ENCODE measurements at places on chromosomes 6 and 20.

DNA sequence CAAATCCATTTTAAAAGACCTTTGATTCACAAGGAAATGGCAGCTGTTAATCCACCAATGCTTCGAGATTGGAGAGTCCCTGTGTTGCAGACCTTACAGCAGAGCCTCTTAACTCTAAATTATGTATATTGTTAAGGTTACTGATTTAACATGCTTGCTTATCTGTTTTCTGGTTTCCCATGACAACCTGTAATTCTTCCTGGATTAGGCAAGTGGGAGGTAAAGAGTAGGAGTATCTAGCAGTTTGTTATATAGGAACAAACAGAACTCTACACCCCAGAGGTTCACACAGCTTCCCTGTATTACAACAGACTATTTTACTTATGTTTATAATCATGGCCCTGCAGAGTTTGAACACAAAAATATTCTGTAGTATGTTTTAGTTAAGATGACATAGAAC, 39.5 kb downstream of the NKX2-4 start:
- DNase-seq: no peak

DNA sequence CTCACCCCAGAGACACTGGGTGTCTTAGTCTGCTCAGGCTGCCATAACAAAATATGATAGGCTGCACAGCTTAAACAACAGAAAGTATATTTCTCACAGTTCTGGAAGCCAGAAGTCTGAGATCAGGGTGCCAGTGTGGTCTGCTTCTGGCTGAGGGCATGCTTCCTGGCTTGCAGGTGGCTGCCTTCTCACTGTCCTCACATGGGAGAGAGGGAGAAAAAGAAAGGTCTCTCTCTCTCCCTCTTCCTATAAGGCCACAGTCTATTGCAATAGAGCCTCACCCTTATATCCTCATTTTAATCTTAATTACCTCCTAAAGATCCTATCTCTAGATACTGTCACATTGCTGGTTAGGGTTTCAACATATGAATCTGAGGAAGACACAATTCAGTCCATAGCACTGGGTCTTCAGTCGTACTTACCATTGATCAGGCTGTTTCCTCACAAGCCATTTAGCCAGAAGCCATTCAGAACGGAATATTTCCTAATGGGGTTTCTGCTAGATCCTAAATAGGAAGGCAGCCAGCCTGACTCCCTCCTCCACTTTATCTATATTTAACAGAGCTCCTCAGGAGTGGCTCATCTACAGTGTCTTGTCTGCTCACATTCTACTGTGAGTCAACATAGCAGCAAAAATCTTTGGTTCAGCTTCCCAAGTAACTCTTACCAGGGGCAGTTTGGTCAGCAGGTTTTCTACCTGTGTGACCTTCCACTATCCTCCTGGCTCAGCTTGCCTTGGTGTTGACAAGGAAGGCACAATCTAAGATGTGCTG, 42.2 kb downstream of the CD164 start:
- DNase-seq: no peak

DNA sequence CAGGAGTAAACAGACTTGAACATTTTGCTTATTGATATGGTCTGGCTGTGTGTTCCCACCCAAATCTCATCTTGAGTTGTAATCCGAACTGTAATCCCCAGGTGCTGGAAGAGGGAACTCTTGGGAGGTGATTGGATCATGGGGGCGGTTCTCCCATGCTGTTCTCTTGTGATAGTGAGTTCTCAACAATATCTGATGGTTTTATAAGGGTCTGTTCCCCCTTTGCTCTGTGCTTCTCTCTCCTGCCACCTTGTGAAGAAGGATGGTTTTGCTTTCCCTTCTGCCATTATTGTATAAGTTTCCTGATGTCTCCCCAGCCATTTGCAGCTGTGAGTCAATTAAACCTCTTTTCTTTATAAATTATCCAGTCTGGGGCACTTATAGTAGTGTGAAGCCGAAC, 40.0 kb downstream of the MYLIP start:
- no peak for DNase-seq

- DNase-seq: no peak
These were observed 60.4 kb downstream of the SULF2 start for GRCh38 chr20:47724910-47725247.

DNA sequence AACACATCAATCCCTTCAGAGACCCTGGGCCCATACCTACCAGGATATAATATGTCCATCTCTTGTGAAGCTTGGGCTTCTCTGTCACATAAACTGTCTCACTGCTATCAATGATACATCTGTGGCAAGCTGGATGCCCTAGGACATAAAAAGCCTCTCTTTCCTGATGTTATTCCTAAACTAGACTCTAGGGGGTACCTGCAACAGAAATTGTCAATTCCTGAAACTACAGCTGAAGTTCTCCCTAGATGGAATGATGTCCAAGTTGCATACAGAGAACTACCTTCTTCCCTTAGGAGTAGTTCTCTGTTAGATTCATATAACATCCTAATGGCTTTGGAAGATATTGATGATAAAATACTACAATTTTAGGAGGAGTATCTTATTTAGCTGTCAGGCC, 35.8 kb downstream of the TBX18 start:
- no peak for DNase-seq

- DNase-seq: no peak
These were observed 360.3 kb upstream of the KCNQ5 start for GRCh38 chr6:72261554-72261953.

DNA sequence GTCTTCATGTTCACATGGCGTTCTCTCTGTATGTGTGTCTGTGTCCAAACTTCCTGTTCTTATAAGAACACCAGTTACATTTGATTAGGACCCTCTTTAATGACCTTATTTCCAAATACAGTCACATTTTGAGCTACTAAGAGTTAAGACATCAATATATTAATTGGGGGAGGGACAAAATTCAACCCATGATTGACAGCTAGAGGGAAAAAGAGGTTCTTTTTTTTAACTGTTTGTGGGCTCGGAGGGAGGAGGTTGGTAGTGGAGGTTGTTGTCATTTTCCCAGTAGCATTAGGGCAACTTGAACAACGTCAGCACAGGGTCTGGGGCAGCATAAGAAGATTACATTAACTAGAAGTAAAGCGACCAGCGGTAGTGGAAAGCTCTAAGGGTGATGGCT, 2.3 kb upstream of the GMDS start:
- DNase-seq: no peak

DNA sequence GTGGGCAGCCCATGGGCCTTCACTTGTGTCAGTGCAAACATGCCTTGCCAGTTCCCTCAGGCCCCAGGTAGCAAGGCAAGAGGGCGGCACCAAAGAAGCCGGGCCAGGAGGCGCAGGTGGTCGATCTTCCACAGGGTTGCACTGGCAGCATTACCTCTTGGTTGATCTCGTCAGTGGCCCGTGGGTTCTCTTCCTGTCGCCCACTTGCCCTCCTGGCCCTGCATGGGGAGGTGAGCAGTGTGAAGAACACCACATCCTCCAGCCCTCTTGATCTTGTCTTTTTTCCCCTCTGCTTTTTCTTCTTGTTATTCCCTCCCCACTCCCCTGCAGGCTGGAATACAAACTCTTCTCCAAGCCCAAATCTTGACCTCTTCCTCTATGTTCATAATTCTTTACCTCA, 3.0 kb upstream of the CST11 start:
- DNase-seq: no peak

DNA sequence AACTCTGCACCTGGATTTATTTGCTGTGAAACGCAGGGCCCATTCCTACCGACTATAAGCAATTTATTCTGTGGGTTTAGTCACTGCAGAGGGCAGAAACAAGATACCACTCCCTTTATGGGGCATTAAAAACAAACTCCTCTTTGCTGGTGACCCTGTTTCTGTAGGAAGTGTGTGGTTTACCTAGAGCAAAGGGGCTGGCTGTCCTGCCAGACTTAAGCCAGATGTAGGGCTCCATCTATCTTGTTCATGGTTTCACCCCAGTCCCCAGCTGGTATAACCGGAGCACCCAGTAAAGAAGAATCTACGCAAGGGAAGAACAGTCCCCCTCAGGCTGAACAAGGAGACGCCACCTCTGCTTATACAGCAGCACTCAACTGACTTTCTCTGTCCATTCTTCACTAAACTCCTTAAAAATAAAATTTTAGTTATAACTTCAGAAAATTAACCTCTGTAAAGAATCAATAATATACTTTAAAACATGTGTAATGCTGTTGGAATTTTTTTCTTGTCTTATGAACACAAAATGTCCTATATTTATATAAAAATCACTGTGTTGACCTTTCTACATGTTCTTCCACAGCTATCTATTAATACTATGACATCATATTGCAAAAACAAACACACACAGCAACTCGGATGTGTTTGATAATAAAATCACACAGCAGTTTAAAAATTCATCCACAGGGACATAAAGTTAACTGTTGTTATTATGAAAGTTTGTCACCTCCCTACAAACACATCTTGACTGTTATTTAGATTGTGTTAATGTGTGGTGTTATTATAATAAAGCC, 126.1 kb upstream of the RPS6KA2 start:
- no peak for DNase-seq

GRCh38 chr6:97064578-97064977, 140.1 kb downstream of the KLHL32 start:
- DNase-seq: no peak

- no peak for DNase-seq
These were observed 101.1 kb downstream of the ISM1 start for GRCh38 chr20:13322198-13322597.

- no peak for DNase-seq
These were observed 387.3 kb downstream of the CDKAL1 start for GRCh38 chr6:20921578-20921977.

- DNase-seq: no peak
These were observed 83.5 kb downstream of the TRERF1 start for GRCh38 chr6:42368181-42368580.

- no peak for DNase-seq
These were observed 38.1 kb downstream of the FAM50B start for GRCh38 chr6:3887150-3887700.

DNA sequence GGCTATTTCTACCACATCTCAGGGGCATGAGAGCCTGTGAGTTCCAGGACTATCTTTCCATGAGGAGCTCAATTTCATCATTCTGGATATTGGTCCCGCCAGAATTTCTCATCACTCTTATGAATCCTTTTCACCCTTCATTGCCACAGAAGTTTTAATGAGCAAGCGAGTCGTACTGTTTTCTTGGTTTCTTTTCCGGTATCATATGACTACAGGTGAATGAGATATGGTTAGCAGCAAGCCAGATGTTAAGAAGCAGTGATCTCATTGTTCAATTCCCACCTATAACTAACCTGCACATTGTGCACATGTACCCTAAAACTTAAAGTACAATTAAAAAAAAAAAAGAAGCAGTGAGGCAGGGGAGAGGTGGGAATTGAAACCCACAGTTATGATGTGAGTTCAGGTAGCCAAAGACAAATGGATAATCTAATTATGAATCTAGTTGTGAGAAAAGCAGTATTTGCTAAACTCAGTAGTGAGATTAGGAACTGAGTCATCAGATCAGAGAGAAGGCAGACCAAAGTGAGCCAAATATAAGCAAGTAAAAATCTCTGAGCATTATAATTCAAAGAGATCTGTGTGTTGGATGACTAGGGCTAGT, 78.0 kb upstream of the ELOVL5 start:
- no peak for DNase-seq

DNA sequence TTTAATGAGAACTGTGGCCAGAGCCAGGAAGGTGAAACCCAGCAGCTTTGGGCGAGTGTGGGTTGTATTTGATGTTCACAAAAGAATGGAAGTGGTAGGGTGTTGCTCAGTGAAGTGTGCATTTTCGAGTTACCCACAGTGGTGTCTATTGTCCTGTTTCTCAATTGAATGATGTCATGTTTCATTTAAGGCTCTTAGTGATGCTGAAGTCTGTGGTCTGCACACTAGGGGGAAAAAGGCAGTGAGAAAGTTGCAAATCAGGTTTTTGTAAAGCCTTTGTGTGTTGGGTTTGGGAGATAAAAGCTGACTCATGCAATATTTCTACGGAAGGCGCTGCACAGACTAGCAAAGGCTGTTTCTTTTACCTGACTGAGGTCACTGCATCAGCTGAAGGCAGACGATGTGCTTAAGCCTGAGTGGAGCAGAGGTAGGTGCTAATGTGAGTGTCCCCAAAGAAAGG, 121.1 kb downstream of the PLEKHG1 start:
- no peak for DNase-seq

DNA sequence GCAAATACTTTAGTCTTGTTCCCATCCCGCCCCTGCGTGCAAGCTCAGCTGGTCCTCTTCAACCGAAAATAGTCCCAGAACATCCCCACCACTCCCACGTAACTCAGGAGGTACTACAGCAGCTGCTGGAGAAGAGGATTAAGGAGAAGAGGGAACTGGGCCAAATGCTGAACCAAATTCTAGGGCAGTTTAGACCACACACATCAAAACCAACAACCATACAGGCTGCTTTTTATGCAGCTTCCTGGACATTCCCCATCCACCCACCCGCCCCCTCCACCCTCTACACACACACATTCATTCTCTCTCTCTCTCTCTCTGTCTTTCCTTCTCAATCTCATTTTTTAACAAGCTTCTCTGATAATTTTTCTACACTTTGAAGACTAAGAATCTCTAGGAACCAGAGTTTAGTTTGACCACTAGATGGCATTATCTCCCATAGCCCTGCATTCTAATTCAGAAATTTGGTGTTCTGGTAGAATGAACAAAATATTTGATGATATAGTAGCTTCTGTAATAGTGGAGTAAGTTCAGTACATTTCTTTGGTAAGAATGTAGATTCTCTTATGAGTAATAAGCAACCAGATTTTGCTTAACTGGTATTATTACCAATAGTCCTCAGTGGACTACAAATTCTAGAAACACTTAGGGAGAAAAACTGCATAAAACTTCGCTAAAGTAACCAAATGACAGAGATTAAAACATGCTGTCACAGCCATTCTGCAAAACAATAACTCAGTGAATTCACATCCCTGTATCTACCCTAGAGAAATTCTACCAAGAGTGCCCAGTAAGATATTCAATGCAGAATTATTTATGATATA, 52.1 kb upstream of the BEND6 start:
- DNase-seq: no peak

DNA sequence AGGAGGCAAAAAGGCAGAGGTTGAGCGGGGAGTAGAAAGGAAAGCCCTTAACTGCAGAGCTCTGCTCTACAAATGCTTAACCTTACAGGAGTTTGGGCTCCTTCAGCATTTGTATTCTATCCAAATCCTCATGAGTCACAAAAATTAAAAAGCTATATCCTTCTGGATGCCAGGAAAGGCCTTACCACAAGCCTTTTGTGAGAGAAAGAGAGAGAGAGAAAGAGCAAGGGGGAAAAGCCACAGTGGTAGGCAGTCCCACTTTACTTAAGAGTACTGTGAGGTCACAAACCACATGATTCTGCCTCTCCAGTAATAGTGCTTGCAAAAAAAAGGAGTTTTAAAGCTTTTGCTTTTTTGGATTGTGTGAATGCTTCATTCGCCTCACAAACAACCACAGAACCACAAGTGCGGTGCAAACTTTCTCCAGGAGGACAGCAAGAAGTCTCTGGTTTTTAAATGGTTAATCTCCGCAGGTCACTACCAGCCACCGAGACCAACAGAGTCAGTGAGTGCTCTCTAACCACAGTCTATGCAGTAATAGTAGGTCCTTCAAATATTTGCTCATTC, at the start of gene RUNX2:
TSS of gene RUNX2 (plus strand) at position 375 of the 567 bp plus-strand sequence. CDS start 397 bp downstream, outside the sequence.
- DNase-seq: peak; percentile 2

Measured in smooth muscle cell of the brain vasculature (primary cell).